ENCODE measurements at places on chromosomes 1 and 21. TPM values are rescaled to one million over a fixed set of nuclear protein-coding genes. Genes with fewer than 3 reads are reported as not detected.

The IL22RA1 gene
- 0.21 TPM for total RNA-seq

DNA sequence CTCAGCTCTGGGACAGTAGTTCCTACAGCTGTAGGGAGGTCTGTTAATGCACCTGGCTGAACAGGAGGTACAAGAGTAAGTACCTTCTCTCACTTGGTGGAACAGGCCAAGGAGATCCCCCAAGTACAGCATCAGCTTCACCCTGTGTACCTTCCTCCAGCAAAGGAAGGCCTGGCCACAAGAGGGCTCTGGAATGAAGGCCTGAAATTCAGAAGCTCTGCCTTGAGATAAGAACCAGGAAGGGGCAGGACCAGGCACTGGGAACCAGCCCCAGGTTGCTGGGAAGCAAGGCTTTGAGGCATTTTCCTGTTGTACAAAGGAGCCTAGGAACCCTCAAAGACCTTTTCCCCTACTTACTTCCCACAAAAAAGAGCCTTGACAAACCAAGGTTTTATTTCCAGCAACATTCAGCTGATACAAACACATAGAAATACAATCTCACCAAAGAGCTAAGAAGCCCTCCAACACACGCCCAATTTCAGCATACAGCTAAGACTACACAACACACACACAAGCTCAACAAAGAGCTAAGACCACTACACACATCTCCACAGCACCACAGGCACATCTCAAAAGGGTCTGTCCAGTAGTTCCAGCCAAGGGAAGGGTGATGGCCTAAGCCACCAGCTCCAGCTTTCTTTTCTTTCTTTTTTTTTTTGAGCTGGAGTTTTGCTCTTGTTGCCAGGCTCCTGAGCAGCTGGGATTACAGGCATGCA is 23.5 kb downstream of the F11R start:
- no peak for DNase-seq

The IFNAR1 gene
- total RNA-seq: 13.4 TPM

- DNase-seq: no peak
These were observed 11.8 kb upstream of the OTUD7B start for GRCh38 chr1:150022357-150022756.

- no peak for DNase-seq
These were observed 34.9 kb downstream of the CENPF start for GRCh38 chr1:214637722-214638458.

The TMOD4 gene
- total RNA-seq: not detected

Data from H1 (cell line).